Amniotic epithelial cell (primary cell): ENCODE measurements at places on chromosomes 12 and 14.

- no peak for DNase-seq
Measured at GRCh38 chr14:98914942-98915341, 357.1 kb downstream of the BCL11B start.

- DNase-seq: peak; percentile 95
Measured at GRCh38 chr14:100790502-100791347, 35.2 kb upstream of the MEG3 start.

- no peak for DNase-seq
Measured at GRCh38 chr12:94429633-94430032, 30.0 kb downstream of the CEP83 start.

- no peak for DNase-seq
Measured at GRCh38 chr12:95764848-95765247, 25.7 kb downstream of the NTN4 start.

GRCh38 chr12:80781313-80781712, 64.6 kb downstream of the MYF5 start:
- DNase-seq: no peak

GRCh38 chr12:94615260-94616181, 34.8 kb downstream of the TMCC3 start:
- DNase-seq: peak; percentile 84

DNA sequence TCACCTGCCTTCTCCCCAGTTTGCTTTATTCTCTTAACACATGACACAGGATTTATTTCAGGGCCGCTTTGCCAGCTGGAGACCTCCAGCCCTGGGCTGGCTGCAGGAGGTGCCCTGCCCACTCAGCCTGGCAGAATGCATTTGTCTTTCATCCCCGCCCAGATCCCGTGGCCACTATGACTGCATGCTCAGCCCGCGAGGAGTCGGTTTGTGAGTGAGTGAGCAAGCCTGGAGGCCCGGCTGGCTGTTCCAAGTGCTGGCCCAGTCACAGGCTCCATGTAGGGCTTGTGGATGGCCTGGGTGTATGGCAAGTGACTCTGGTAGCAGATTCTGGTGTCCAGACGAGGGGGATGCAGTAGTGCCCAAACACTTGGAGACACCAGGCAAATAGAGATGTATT, 2.1 kb downstream of the TDP1 start:
- DNase-seq: no peak

- DNase-seq: no peak
Measured at GRCh38 chr12:50375802-50376201, 20.6 kb downstream of the FAM186A start.

- no peak for DNase-seq
Measured at GRCh38 chr12:108819920-108820706, 37.3 kb downstream of the SSH1 start.

GRCh38 chr14:99612071-99612737, 8.2 kb upstream of the CCDC85C start:
- no peak for DNase-seq

- no peak for DNase-seq
Measured at GRCh38 chr14:102066041-102066451, 20.8 kb downstream of the HSP90AA1 start.

- DNase-seq: no peak
Measured at GRCh38 chr14:35419429-35419841, 14.9 kb upstream of the NFKBIA start.

DNA sequence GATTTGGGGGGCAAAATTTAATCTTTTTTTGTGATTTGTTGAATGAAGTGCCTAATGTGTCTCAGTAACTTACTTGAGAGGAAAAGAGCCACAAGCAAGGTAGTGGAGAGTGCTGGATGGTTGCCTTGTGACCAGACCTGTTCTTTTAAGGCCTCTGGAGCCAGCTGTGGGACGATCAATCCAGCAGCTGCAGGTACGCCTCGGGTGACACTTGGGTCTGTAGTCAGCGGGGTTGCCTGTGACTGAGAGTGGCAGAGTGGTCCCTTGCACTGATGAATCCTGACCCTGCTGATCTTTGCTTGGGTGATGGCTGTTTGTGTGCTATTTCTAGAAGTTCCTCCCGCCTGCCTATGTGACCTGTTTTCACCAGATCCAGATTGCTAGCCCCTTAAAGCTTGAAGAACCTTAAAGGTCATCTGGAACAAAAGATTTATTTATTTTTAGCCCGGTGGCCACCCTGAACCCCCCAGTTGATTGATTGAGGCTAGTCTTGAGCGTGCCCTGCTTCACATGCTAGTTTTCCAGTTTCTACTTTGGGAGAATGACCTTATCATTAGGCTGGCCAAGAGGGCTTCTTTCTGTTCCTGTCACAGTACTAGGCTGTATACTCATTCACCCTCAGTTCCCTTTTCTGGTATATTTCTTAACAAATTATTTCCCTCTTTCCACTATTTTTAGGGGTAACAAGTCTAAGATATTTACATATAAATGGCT, 23.2 kb downstream of the PRKCH start:
- DNase-seq: no peak

DNA sequence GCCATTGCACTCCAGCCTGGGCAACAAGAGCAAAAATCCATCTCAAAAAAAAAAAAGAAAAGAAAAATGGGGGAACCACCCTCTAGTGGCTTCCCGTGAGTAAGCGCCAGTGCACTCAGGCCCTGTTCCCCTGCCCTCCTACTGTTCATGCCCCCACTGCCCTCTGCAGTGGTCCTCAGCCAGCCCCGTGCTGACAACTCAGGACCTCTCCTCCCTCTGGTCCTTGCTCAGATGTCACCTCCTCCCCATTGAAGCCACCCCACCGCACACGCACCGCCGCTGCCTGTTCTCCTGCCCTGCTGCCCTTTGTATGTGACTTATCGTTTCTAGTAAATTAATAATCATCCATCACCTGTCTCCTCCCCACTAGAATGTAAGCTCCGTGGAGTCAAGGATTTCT, 58.8 kb upstream of the DYNC1H1 start:
- no peak for DNase-seq

DNA sequence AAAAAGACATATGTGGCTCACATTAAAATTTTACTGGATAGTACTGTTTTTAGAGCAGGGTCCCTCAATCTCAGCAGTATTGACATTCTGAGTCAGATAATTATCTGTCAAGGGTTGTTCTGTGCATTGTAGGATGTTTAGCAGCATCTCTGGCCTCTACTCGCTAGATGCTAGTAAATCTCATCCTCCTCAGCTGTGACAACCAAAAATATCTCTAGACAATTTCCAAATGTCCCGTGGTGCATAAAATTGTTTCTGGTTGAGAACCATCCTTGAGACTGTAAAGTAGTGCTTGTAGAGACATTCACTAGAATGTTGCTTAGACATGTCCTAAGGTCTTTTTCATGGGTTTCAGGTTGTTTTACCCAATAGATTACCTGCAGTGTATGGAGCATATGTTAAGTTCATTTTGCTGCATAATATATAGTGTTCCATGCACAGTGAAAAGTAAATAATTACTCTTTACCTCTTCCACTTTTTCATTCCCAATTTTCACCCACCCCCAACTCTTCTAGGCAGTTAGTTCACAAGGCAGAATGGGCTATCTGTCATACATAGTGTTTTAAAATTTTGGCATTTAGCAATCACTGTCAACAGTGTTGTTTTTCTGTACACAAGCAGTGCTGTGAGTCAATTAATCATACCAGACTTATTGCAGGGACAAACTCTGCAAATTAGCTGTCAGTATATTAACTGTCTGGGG, 200.2 kb upstream of the SLC38A2 start:
- no peak for DNase-seq

DNA sequence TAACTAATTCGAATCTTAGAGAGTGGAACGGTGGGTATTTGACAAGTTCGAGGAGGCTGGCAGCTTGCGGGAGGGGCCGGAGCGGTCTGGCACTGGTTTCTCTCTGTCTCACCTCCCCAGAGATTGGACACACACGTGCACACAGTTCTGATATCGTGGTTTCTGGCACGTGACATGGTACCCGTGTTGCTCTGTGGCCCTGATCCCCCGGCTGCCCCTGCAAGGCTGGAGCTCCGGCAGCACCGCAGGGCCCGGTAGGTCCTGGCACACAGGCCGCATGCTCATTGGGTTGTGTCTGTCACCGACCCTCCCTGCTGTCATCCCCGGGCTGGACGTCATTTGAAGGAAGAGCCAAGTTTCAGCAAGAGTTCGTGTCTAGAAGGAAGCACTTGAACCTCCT, 82.7 kb downstream of the PPP2R5C start:
- no peak for DNase-seq

DNA sequence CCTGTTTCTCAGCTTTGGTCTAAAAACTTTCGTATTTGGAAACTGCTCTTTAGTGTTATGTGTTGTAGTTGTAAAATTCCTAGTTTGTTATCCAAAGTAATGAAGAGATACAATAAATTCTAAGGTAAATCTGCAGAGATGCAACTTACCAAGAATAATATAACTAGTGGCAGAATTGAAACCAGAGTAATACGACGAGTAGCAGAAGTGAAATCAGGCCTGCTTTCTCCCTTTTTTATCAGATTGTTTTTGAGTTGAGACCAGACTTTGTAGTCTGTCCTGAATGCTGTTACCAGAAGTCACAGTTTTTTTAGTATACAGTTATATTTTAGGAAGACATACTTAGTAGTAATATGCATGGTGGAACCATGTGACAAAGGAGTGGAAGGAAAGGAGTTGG, 12.5 kb downstream of the PAPOLA start:
- no peak for DNase-seq

DNA sequence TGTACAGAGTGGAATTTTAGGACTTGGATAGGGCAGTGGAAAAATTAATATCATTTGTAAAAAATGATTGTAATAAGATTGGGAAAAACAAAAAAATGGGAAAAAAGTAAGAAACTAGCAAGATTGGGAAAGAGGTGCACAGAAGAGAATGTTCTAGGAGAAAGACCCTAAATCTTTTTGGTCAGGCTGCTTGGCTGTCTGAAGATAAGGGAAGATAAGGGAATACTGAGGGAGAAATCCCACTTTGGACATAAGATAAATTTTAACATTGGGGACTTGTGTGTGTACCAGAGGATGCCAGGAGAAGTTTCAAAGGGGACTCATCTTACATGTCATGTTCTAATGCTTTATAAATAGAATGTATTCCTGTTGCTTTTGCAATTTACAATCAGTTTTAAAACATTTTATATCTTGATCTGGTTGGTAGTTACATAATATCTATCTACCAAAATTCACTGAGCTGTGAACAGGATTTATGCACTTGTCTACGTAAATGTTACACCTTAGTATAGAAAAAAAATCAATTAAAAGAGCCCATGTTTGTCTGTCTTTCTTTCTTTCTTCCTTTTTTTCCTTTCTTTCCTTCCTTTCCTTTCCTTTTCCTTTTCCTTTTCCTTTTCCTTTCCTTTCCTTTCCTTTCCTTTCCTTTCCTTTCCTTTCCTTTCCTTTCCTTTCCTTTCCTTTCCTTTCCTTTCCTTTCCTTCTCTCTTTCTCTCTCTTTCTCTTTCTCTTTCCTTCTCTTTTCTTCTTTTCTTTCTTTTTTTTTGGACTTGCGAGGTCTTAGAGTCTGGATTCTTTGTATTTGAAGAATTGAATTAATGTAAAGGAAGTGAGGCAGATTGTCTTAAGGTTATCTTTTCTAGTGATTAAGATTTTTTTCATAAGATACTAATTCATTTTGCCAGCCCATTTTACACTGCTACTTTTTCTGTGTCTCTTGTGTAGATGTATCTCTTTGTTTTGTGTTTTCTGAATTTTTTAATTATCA, 66.1 kb downstream of the KTN1 start:
- peak; percentile 51 for DNase-seq

- DNase-seq: no peak
Measured at GRCh38 chr14:66041582-66041981, 444.6 kb upstream of the CCDC196 start.

- no peak for DNase-seq
Measured at GRCh38 chr12:123948796-123949769, 23.5 kb downstream of the CCDC92 start.

DNA sequence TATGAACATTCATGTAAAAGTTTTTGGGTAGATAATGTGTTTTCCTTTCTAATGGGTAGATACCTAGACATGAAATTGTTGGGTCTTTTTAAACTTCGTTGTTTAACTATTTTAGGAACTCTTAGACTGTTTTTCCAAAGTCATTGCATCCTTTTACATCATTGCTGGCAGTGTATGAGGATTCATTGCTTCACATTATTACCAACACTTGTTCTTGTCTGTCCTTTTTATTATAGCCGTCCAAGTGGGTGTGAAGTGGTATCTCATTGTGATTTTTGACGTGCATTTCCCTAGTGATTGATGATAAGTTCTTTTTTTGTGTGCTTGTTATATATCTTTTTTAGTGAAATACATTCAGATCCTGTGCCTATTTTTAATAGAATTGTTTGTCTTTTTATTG, 39.4 kb downstream of the USP15 start:
- no peak for DNase-seq

DNA sequence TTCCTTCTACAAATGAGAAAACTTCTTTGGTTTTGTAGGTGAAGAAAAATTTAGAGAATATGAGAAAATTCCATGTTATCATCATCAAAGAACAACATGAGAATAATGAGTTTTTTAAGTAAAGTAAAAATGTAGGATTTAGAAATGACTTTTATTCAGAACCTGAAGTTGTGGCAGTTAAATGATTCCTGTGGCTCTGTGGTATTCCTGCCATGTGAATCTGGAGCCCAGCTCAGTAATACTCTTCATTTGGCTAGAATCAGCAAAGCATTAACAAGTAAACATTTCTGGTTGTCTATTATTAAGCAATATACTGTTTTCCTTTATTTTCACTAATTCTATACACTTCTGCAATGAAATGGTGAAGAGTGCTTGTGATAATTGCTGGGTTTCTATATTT, 95.6 kb upstream of the E2F7 start:
- DNase-seq: no peak

DNA sequence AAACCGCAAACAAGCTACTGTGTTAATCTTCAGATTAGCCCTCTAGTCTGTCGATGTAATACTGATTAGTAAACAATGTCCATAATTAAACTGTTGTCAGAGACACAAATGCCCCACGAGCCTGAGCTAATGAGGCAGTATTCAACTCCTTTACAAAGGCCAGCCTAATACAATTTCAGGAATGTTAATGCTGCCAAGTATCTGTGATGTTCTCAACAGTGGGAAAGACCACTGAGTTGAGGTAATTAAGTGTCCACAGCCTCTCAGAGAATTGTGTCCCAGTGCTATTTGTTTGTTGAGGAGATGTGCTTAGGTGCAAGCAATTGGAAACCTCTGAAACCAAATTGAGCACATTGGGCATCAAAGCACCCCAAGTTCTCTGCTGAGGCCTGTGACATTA, 139.4 kb upstream of the CDKN3 start:
- DNase-seq: no peak

DNA sequence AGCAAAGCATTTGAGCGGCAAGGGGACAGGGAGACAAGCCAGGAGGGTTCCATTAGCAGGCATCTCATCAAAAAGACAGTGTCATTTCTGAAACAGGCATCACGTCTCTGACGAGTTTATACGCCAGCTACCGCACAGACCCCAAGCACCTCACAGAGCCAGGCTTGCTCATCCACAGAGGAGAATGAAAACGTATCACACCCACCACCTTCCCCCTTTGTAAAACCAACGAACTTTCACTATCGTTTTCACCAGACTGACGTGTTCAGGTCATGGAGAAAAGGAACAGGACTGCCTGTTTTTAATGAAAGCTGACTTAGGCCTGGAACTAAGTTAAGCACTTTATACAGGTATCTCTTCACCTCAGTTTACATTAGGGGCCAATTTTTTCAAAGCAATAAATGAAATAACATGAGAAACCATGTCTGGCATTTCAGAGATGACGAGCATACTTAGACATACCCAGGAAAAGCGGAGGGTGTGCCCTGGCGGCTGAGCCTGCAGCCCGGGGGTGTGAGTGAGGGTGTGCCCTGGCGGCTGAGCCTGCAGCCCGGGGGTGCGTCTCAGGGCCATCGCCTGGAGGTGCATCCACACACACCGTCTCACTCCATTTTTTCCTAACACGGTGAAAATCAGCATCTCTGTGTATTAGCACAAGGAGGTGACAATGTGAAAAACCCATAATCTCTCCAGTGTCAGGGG, 41.9 kb downstream of the STX2 start:
- DNase-seq: peak; percentile 8

GRCh38 chr14:55071870-55072640, 20.6 kb downstream of the MAPK1IP1L start:
- peak; percentile 96 for DNase-seq
